Smooth muscle cell of bladder (primary cell): ENCODE measurements at places on chromosomes 3 and 15. TPM values are rescaled to one million over a fixed set of nuclear protein-coding genes. Genes with fewer than 3 reads are reported as not detected.

ADAMTS17 gene
- total RNA-seq, result under 0.01 and 0.09 TPM in 2 replicates

KIF15 gene
- 1.5 and 1.8 TPM in 2 replicates for total RNA-seq

COL6A5 gene
- not detected in 2 replicates for total RNA-seq

LRRIQ4 gene
- not detected in 2 replicates for total RNA-seq

ATP13A5 gene
- total RNA-seq, result not detected in 2 replicates

PPP1R14D gene
- not detected in 2 replicates for total RNA-seq

FSD2 gene
- total RNA-seq, result not detected in 2 replicates

MEX3B gene
- total RNA-seq, result 2.3 and 6.1 TPM in 2 replicates

MME gene
- 603 and 789 TPM in 2 replicates for total RNA-seq

WDR93 gene
- under 0.01 and 0.14 TPM in 2 replicates for total RNA-seq

IQCF5 gene
- total RNA-seq, result not detected in 2 replicates

SPINT1 gene
- 0.18 and 0.43 TPM in 2 replicates for total RNA-seq

CP gene
- total RNA-seq, result 1.1 and 1.8 TPM in 2 replicates

SLMAP gene
- total RNA-seq, result 37.1 and 39.7 TPM in 2 replicates

PTPRG gene
- total RNA-seq, result 35.8 and 42.1 TPM in 2 replicates

MOBP gene
- total RNA-seq, result 2.3 TPM in 1 of 2 replicates, not detected in the other

COLQ gene
- 0.28 and 0.46 TPM in 2 replicates for total RNA-seq

NAA50 gene
- 145 and 194 TPM in 2 replicates for total RNA-seq

ZNF774 gene
- total RNA-seq, result 0.57 and 1.1 TPM in 2 replicates

CRABP1 gene
- total RNA-seq, result not detected in 2 replicates

ITIH1 gene
- total RNA-seq, result 0.14 and 0.18 TPM in 2 replicates

SEMA3B gene
- 16.5 and 31.8 TPM in 2 replicates for total RNA-seq

TMIE gene
- 0.09 TPM in 1 of 2 replicates, not detected in the other for total RNA-seq

CLSTN2 gene
- 0.09 and 0.14 TPM in 2 replicates for total RNA-seq

TPRA1 gene
- total RNA-seq, result 47.4 and 56.5 TPM in 2 replicates

IFT122 gene
- total RNA-seq, result 20.2 and 26.9 TPM in 2 replicates
